ENCODE measurements at places on chromosomes 12 and 14.

GRCh38 chr12:57164966-57165625 lies 17.7 kb upstream of the LRP1-AS start:
- no peak for DNase-seq

DNA sequence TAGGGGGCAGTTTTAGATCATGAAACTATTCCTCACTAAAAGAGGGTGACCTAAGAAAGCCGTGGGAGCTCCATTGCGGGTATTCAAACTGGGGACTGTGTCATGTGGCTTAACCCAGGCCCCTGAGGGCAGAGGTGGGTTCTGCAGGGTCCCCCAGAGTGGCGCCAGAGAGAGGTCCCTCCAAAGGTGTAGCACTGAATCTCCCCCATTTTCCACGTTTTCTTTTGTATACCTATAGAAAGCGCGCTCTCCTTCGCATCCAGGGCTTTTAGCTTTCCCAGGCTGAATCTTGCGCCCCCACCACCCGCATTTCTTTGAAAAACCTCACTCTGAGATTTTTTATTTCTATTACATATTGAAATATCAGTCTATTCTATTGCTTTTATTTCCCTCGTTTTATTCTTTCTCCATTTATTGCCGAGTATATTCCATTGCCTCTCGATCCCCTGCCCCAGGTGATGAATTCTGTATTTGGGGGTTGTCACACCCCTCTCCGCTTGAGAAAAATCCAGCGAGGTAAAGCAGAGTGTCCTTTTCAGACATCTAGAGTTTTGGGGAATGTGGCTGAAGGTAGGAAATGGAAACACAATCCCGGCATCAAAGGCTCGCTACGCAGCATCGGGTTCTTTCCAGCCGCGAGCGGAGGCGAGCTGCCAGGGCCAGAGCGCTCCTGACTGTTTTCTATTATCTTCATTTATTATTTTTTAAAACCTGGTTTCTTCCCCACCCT lies 870 bp upstream of the HOXC13 start:
- DNase-seq, result no peak

- DNase-seq, result no peak
Observed at GRCh38 chr12:96502477-96502876, 13.1 kb downstream of the CFAP54 start.

- DNase-seq, result no peak
Observed at GRCh38 chr14:78610994-78611393, 440.8 kb downstream of the NRXN3 start.

- DNase-seq, result no peak
Observed at GRCh38 chr12:100493396-100494012, 19.8 kb downstream of the NR1H4 start.

DNA sequence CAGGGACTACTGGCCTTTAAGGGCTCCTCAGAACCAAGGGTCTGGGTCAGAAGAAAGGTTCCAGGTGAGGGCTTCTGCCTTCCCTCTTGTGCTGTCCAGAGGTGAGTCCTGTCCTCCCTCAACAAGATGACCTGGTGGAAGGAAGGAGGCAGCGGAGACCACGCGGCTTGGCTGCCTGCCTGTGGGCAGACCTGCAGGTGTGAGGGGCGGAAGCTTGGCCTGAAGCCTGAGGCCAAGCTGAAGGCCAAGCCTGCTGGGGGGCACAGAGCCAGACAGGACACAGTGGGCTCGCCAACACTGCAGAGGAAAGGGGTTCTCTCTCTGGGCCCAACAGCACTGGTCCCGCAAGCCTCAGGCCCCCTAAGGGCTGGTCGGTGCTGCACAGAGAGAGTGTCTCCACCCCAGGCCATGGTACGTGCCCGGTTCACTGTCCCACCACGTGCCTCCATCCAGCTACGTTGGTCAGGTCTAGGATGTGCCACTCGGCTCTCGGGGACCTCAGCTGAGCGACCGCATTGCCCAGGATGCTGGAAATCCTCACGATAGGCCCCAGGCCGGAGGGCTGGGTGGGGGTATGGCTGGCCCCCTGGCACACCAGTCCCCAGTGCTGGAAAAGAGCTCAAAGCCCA lies 170.0 kb upstream of the PRMT8 start:
- no peak for DNase-seq

GRCh38 chr12:128269181-128269591 lies 2.2 kb downstream of the TMEM132C start:
- no peak for DNase-seq

GRCh38 chr12:71695782-71696181 lies 9.9 kb downstream of the TMEM19 start:
- DNase-seq, result no peak

- DNase-seq, result no peak
Observed at GRCh38 chr12:4227046-4227445, 46.5 kb upstream of the CCND2 start.

- no peak for DNase-seq
Observed at GRCh38 chr14:50784683-50785456, 46.1 kb downstream of the NIN start.

DNA sequence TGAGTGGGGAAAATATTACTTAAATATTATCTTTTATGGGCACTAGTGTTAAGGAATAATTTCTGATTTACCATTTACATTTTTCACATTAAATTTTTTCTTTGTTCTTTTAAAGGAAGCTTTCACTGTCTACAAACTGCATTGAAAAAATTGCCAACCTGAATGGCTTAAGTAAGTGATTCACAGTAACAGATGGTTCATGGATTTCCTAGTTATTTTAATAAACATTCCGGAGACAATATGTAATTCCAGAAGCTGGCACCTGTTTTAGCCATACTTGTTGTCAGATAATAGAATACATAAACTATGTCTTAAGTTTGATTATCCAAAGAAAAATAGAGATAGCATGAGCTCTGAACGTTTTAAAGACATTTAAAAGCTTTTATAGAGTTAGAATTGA lies 17.1 kb downstream of the DNAL1 start:
- DNase-seq, result no peak

DNA sequence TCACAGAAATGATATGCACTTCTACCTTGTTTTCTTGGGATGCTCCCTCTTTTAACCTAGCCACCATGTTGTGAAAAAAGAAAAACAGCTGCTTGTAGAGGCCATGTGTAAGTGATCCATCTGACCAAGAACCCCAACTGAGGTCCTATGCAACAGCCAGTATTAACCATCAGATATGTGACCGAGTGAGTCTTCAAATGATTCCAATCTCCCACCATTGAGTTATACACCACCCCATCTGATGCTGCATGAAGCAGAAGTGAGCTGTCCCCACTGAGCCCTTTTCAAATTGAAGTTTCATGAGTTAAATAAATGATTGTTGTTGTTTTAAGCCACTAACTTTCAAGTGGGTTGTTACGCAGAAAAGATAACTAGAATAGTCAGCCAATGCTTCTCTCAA lies 20.6 kb upstream of the USP15 start:
- no peak for DNase-seq

All from H4 (cell line).